H9 (cell line): ENCODE measurements at places on chromosomes 16 and 17. TPM values are rescaled to one million over a fixed set of nuclear protein-coding genes. Genes with fewer than 3 reads are reported as not detected.

The KCNJ2 gene
- total RNA-seq, result 0.15 and 0.29 TPM in 2 replicates

- no peak for DNase-seq
These were observed 1151.9 kb upstream of the GOT2 start for GRCh38 chr16:59886021-59886420.

The ATP1B2 gene
- total RNA-seq, result 15.4 and 16.2 TPM in 2 replicates

GRCh38 chr17:36944553-36944952 lies 4.2 kb upstream of the AATF start:
- DNase-seq, result no peak

The BAIAP3 gene
- total RNA-seq, result 5.9 and 6.8 TPM in 2 replicates

The ZG16 gene
- not detected in 2 replicates for total RNA-seq

The EFNB3 gene
- 11.3 and 11.4 TPM in 2 replicates for total RNA-seq

GRCh38 chr17:9571201-9571600 lies 4.4 kb downstream of the STX8 start:
- DNase-seq, result no peak

The STH gene
- total RNA-seq, result not detected in 2 replicates

- DNase-seq, result no peak
These were observed 44.1 kb downstream of the GRB2 start for GRCh38 chr17:75361344-75361743.

DNA sequence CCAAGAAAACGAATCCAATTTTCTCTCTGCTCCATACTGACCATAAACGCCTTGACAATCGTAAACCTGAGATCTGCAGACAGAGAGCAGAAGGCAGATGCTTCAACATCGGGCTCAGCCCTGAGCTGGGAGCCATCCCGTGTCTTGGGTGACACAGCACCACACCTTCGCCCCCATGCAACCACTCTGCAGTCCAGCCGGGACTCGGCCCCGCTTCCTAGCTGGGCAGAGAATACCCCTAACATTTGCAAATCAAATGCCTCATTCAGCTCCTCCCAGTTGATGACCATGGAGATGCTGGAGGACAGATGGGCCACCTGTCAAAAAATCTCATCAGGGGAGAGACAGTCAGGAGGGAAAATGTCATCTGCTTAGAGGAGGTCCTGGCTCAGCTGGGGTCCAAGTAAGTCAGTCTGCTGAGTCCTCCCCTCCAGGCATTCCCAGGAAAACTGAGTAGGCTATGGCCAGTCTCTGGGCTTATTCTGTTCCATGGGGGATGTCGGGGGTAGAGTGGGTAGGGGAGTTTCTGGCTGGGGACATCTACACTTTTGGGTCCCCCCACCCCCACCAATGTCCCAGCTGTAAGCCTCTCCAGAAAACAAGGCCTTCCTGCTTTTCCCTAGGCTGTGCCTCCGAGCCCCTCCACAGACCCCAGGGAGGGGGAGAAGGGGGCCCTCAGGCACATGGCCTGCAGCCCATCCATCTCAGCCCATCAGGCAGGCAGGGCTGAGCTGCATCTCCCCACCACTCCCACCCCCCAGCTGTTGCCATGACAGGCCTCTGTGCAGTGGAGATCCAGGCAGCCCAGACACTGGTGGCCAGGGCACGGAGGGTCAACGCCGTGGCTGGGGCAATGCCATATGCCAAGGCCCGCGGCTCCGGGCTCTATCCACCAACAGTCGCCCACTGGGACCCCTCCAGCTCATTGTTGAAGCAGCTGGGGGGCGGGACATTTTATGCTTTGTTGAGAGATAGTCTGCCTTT lies 158.6 kb downstream of the AXIN2 start:
- DNase-seq, result no peak

The MYL11 gene
- 0.70 and 1.4 TPM in 2 replicates for total RNA-seq

DNA sequence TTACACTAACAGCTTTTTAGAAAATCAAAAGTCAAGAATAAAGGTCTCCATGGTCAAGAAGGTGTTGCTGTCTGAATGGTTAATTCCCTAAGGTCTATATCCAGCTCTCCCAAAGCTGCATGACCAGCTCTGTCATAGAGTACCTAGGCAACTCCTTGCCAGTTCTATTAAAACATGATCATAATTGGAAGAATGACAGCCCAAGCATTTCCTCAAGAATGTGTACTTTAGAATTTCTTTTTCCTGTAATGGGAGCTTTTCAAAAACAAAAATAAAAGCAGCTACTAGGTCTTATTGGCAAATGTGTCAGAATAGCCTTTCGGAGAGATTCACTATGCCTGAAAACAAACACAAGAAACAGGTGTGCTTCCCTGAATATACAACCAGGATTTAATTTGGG lies 7.9 kb downstream of the SPOP start:
- no peak for DNase-seq

- DNase-seq, result no peak
These were observed 848 bp upstream of the KRT19 start for GRCh38 chr17:41528959-41529353.

GRCh38 chr17:68298601-68299000 lies 7.3 kb downstream of the ARSG start:
- no peak for DNase-seq

The ACSM3 gene
- 3.1 and 4.0 TPM in 2 replicates for total RNA-seq

DNA sequence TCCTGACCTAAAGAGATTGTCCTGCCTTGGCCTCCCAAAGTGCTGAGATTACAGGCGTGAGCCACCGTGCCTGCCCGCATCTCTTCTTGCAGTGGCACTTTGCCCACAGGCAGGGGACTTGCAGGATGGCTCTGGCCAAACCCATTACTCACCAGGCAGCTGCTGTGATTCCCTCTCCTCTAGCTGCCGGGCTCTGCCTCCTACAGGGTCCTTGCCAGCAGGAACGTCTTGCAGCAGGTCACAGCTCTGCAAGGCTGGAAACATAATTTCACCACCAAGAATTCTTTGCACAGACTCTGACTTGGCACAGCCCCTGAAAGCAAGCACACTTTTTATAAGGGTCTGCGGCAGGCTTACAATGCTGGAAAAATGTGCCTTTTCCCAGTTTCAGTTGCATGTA lies 20.3 kb downstream of the COX4I1 start:
- DNase-seq, result no peak

- no peak for DNase-seq
These were observed 26.5 kb downstream of the MAP3K14 start for GRCh38 chr17:45290269-45290765.

DNA sequence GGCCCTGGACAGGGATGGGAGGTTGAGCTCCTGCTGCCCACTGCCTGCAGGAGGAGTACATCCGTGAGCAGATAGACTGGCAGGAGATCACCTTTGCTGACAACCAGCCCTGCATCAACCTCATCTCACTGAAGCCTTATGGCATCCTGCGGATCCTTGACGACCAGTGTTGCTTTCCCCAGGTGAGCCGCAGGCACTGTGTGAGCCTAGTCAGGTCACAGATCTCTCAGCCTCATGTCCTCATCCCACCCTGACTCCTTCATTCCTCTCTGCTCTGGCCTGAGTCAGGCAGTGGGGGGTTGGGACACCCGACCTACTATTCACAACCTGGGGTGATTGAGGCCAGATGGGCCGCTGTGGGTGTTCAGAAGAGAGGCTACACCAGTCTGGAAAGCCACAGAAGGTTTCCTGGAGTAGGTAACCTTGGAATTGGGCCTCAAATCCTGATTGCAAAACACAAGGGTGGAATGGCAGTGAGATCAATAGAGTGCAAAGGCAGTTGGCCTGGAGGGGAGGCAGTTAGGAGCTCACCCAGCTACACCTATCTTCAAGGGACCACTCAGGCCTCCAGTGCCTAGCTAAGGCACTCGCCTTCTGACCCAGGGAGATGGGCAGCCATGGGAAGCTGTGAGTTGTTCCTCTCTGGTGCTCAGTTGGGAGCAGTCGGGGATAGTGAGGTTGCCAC lies 29.7 kb downstream of the MYO15A start:
- no peak for DNase-seq

The BEAN1 gene
- total RNA-seq, result 0.24 TPM in 1 of 2 replicates, not detected in the other

DNA sequence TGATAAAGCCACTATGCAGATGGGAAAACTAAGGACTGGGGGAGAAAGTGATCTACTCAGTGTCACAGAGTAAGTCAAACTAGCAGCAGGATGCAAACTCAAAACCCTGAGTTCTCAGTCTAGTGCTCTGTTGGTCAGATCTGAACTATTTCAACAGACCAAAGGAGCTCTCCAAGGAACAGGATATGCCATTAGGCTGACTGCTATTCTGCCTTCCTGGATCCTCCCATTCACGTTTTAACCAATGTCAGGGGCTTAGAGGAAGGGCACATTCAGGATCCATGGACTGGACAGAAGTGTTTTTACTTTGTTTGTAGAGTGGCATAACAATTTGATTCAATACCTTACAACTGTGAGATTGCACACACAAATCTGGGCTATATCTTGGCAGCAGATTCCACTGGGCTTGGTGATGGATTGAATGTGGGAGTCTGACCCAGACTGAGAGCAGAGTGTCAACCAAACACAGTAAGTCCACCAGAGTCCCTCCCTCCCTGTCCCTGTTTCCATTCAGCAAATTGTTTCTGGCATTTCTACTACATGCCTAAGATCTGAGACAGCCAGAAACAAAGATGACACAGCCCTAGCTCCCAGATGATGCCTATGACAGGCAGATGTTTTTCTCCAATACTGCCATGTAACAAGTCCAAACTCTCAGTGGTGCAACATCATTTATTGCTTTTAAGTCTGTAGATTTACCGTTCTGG lies 337.8 kb upstream of the CDH5 start:
- no peak for DNase-seq

DNA sequence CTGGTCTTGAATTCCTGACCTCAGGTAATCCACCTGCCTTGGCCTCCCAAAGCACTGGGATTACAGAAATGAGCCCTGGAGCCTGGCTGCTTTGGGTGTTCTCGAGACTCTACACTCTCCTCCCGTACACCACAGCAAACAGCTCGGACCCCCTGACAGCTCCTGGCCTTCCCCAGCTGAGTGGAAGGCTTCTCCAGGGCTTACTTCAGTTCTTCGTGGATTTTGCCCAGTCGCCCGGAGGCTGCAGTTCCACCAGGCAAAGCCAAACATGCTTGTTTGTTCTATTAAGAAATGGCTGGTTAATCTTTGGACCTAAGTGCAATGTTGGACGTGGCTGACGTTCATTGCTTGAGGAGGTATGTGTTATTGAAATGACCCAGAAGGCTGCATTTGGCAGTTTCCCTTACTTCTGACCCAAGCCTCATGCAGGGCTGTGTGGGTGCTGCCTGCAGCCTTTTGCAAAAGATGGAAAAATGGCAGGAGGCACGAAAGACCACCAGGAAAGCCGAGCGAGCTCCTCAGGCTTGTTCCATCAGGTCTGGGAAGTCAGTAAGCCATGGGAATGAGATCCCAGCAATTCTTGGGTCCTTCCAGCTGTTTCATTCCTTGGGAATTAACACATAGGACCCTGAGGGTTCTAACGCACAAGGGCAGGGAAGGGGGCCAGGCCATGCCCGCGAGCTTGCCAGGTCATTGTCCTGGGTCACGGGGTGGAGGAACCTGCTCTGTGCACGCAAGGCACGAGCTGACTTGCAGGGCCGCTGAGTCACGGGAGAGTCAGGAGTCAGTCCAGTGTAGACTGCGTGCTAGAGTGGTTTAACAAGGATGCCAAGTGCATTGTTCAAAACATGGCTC lies 23.9 kb upstream of the KLHDC4 start:
- no peak for DNase-seq

The CMTM1 gene
- 2.1 and 2.6 TPM in 2 replicates for total RNA-seq

DNA sequence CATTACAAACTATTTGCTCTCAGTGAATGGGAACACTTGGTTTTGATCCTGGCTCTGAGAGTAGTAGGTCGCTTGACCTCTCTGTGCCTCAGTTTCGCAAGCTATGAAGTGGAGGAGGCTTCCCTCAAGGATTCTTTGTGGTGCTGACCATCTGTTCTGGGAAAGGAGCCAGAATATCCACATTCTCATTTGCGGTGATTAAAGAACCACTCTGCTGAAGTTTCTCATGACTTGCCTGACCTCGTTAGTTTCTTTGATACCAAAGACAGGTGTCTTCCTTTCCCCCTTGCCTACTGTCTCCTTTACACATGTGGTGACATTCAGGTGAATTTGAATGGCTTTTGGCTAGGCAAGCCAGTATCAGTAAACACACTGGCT lies 116.0 kb downstream of the SNX29 start:
- DNase-seq, result no peak

The ADAMTS18 gene
- 0.07 and 0.09 TPM in 2 replicates for total RNA-seq

DNA sequence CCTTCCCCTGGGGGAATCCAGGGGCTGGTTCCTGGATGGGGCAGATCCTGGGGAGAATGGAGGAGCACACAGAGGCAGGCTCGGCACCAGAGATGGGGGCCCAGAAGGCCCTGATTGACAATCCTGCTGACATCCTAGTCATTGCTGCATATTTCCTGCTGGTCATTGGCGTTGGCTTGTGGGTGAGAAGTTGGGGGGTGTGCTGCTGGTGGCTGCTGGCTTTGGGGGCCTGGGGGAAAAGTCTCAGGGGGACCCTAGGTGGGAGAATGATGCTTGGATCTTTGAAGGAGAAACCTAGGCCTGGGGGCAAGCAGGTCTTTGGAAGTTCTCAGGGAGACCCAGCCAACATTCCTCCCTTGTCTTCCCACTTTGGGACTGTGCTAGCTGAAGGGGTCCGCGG lies at the start of gene SLC5A2:
SLC5A2 (plus strand) TSS at position 43 of the 400 bp plus-strand sequence; CDS start at position 57, 14 bp downstream.
- no peak for DNase-seq

GRCh38 chr16:86026171-86026910 lies 127.4 kb downstream of the IRF8 start:
- no peak for DNase-seq

GRCh38 chr17:47686664-47687327 lies 7.2 kb upstream of the TBKBP1 start:
- DNase-seq, result no peak

GRCh38 chr17:76935331-76935730 lies 67.1 kb downstream of the MGAT5B start:
- no peak for DNase-seq

The GTF3C1 gene
- total RNA-seq, result 113 TPM in 2 replicates
